ENCODE measurements at places on chromosomes 11 and 22.

DNA sequence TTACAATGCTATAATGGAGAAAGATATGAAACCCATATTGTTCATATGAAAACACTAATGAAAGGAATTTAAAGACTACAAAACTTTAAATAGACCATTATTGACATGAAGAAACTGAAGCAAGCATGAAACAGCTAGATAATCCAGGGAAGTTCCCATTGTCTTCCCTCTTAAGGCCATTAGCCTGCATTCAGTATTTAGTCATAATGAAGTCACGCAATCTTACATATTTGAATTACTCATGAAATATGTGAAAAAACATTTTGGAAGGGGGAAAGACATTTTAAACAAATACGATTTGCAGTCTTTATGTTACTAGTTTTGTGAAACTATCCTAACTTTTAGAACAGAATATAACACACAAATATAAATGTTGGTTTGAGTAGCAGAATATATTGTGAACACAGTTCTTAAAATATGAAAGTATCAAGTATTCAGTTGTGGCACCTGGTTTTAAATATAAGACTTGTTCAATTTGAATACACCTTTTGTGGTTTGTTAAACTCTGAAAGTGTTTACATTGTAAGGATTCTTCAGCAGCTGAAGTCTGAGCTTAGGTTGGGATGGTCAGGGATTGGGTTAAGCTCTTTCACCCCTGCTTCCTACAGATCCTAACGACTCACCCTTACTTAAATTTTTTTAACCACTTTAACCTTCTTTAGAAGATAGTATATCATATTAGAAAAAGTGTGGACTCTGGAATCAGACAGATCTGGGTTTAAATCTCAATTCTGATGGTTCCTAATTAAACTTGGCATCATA lies 500.3 kb upstream of the TENM4 start:
- no peak for DNase-seq

DNA sequence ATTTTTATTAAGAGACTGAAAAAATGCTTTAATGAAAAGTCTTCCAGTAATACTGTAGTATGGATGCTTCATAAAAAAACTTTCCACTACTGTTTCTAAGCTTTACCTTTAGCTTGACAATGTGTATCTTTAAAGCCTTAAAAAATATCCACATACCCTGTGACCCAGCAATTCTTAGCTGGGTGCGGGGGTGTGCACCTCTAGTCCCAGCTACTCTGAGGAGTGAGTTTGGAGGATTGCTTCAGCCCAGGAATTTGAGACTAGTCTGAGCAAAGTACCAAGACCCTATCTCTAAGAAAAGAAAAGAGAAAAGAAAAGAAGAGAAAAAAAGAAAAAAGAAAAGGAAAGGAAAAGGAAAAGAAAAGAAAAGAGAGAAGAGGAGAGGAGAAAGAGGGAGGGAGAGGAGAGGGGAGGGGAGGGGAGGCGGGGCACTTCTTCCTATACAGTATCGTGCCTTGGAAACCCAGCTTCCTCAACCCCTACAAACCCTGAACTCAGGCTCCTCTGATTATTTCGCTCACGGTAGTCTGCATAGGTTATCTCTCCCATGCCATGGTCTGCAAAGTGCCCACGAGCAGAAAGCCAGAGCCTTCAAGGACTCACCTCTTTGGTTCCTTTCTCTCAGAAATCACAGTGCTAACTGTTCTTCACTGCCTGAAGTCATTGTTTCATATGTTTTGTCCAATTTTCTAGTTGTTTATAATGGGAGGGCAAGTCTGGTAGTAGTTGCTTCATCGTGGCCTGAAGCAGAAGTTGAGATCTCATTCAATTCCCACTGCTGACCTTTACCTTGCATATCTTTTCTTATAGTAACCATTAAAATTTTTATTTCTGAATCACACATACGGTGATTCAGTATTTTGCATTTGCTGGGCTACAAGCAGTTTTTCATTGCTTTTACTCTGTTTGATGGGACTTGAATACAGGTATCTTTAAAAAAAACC lies 82.2 kb downstream of the FAM83F start:
- DNase-seq, result no peak

- DNase-seq, result peak; percentile 84
Measured at GRCh38 chr11:2380807-2381350, 3.8 kb downstream of the CD81 start.

DNA sequence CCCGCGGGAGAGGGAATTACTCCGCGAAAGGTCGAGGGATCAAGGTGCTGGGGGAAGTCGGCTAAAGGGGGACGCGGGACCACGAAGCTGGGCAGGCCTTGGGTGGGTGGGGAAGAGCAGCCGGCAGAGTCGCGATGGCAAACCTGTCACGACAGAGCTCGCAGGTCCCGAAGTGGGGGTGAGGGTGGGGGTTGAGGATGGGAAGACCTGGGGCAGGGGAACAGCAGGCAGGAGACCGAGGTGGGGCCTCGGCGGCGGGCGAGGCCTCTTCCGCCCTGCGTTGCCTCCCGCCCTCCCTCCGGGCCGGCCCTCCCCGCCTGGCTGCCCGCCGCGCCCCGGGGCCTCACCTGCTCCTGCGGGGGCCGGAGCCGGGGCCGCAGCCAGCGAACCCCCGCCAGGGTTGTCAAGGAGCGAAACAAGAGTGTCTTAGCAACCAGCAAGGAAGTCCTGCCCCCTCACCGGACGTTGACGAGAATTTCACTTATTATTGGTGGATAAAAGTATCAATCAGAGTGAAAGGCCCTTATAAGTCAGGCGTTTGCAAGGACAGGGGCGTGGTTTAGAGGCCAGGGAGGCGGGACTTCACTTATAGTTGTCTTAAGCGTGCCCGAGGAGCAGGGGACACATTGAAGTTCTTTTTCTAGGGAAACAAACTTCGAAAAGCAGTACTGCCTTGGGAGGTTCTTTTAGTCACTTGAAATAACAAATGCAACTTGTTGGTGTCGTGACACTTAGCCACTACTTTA lies at the start of gene DNAL4:
Gene DNAL4, minus strand, starts transcription at position 423 of the 746 bp plus-strand sequence. CDS start 11,412 bp downstream, outside the sequence.
- DNase-seq, result peak; percentile 96

GRCh38 chr11:117385906-117386305 lies 58.3 kb downstream of the CEP164 start:
- DNase-seq, result peak; percentile 26

All from sciatic nerve (tissue), 2 donors.